Stimulated activated CD4-positive, alpha-beta T cell treated with anti-CD3 and anti-CD28 coated beads, Interleukin-1b, Interleukin-23, amount 100 ng/mL, for 48 hours (primary cell): ENCODE measurements at places on chromosomes 6 and 20.
A peak's percentile ranks its signal among the peaks of the same experiment; 100 is the strongest.

DNA sequence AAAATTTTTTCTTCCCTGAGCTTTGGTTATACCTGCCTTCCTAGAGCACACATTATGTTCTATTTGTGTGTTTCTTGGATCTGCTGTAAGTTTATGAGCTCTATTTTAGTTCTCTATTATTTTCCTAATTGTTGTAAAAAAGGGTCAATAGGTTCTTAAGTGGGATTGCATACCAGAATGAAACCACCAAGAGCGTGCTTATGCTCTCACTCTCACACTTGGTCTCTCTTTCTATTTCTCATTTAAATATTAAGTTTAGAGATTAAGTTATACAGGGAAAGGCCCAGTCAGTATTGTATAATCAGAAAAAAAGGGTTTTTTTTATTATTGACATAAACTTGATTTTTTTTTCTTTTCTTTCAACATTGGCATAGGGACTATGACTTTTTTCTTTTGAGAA, 96.8 kb downstream of the RIMS1 start:
- DNase-seq = no peak

DNA sequence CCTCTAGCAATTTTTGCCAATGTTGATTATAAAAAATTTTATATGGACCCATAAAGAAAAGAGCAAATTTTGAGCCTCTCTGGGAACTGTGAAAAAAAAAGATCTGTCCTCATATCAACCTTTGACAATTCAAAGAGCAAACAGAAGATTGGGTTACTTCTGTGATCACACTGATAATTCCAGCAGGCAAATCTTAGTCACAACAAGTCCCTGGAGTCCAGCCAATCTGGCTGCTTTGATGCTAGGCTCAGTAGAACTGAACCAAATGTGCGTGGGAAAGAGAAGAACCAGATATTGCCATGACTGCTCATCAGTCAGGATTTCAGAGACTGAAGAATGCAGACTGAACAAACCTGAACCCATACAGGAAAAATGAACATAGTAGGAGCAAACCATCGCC, 438.4 kb upstream of the FLRT3 start:
- no peak for DNase-seq

GRCh38 chr6:56168596-56168995, 78.8 kb downstream of the COL21A1 start:
- DNase-seq = no peak

DNA sequence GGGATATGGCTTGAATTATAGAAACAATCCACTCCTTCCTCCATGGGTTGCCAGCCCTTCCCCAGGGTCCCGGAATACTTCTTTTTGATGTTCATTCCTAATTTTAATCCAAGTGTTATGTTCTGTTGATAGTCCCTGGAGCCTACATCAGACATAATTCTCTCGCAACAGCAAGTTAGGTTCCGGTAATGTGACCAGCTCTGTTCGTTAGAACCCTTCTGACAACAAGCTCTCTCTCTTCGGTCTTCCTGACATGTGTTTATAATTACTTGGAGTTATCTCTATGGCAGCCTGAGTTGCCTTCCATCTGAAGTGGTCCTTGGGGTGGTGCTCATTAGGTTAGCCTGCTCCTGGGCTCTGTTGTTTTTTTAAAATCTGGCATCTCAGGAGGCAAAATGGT, 506.9 kb upstream of the JARID2 start:
- no peak for DNase-seq

DNA sequence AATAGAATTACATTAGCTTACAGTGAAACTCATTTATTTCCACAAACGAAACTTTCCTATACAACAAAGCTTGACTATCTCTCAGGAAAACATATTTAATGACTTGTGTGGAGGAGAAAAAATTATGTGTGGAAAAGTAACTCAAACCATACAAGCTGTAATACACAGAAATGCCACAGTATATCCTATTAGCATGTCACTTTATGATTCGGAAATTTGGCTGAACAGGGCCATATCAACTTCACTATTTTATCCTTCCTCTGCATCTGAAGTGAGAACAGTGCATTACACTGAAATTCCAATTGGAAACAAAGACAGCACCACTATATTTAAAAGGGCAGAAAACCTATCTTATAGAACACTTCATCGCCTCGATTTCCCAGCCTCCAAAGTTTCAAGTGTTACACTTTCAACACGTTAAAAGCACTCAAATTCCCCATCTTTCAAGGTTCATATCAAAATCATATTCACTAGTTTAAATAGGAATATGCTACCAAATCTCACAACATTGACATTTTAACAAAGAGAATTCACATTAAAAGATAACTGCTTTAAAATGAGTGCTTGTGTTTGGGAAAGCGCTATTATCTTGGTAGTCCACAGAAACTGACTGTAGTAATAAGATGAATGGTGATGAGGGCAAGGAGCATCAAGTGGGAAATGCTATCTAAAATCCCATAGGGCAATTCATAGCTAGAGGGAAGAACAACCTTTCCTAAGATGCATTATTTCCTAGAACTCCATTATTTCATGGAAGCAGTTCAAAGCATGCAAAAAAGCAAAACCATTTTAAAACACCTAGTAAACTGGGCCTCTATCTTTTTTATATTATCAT, 1.8 kb downstream of the REV3L start:
- no peak for DNase-seq

- no peak for DNase-seq
Observed at GRCh38 chr6:147892476-147892875, 384.0 kb downstream of the SAMD5 start.

DNA sequence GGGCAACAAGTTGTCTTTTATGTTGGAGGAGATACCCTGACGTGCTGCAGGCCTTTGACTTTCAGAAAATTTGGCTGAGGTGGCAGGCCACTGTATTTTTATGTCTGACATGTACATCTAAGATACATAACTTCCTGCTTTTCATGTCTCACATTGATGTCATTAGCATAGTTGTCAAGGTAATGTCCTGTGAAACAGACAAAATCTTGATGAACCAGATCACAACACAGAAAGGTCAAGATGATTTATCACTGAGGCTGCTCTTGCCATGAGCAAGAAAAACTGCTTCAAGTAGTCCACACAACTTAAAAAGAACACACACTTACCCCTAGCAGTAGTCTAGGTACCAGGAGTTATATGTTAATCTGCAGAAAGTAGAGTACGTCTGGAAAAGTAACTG, 50.2 kb upstream of the GNRH2 start:
- no peak for DNase-seq

- no peak for DNase-seq
Observed at GRCh38 chr6:50585441-50586330, 127.6 kb upstream of the TFAP2D start.

DNA sequence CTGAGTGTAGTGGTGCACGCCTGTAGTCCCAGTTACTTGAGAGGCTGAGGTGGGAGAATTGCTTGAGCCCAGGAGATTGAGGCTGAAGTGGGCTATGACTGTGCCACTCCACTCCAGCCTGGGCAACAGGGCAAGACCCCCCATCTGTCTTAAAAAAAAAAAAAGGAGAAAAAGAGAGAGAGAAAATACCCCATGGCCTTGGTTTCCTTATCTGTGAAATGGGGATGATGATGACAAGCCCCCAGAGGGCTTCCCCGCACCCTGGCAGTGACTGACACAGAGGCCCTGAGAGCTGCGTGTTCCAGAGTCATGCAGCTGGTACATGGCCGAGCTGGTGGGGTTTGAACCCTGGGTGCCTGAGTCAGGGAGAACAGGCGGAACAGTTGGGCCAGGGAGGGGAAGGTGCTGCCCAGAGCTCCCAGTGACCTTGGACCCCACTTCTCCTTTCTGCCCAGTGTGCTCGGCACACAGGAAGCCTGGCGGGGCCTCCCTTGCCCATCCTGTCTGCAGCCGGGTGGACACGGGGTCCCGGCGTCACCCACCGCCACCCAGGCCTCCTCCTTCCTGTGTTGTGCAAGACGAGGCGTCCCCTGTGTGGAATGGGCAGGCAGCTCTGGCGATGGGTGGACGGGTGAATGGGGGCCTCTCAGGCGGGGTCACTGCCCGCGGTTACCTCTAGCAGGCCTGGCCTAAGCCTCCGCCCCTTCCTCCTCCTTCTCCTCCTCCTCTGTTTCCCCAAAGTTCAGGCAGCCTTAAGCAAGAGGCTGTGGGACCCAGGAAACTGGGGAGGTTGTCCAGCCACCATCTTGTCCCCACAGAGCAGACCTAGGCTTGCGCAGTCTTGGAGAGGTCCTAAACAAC, 84.2 kb downstream of the CEBPB start:
- no peak for DNase-seq

GRCh38 chr6:71083308-71083820, 126.5 kb upstream of the B3GAT2 start:
- no peak for DNase-seq

- no peak for DNase-seq
Observed at GRCh38 chr6:80767808-80768207, 661.3 kb downstream of the BCKDHB start.

GRCh38 chr6:53336070-53336469, 12.7 kb downstream of the ELOVL5 start:
- DNase-seq = no peak

DNA sequence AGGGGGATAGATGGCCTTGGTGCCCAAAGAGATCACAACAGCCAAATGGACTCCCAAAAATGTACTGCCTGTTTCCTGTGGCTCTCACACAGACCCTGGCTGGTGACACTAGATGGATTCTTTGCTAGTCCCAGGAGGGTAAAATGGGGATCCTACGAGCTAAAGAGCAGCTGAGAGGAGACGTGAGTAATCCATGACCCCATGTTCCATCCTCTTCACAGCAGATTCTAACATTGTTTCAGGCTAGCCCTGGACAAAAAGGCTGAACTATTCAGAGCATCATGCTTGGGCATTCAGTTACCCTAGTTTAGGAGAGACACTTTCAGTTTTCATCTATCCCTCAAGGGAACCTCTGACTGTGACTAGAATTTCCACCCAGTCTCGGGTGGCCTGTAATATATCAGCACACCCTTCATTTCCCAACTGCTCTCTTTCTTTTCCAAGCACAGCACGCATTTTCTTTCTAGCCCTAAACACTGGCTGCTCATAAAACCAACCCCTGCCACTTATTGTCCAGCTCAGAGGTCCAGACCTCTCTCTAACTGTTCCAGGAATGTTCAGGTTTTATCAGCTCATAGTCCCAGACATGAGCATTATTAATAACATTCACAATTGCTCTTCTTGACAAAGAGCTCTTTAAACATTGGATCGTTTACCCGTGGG, 48.5 kb downstream of the SLC22A1 start:
- DNase-seq = no peak

GRCh38 chr6:34065466-34066217, 80.2 kb downstream of the GRM4 start:
- DNase-seq = no peak

GRCh38 chr6:44737829-44738528, 350.5 kb downstream of the CDC5L start:
- DNase-seq = no peak

GRCh38 chr6:26252077-26252472, 112.9 kb upstream of the BTN3A2 start:
- DNase-seq = no peak

GRCh38 chr6:110098511-110099116, 80.9 kb downstream of the WASF1 start:
- no peak for DNase-seq

GRCh38 chr6:148790404-148790803, 43.6 kb downstream of the UST start:
- DNase-seq = no peak

- peak; percentile 71 for DNase-seq
Observed at GRCh38 chr6:455006-455585, 63.5 kb downstream of the IRF4 start.

DNA sequence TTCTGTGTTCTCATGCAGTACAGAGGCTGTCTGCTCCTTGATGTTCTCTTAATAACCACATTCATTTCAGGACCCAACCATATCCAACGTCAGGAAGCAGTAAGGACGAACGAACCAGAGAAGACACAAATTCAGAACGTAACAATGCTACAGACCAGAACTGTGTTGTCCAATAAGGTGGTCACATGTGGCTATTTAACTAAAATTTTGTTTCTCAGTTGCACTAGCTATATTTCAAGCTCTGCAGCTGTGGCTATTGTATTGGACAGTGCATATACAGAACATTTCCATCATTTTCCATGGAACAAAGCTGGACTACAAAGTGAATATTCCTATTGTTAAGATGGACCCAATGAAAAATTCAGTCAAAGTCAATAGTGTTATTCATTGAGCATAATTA, 27.0 kb downstream of the MAP7 start:
- no peak for DNase-seq

DNA sequence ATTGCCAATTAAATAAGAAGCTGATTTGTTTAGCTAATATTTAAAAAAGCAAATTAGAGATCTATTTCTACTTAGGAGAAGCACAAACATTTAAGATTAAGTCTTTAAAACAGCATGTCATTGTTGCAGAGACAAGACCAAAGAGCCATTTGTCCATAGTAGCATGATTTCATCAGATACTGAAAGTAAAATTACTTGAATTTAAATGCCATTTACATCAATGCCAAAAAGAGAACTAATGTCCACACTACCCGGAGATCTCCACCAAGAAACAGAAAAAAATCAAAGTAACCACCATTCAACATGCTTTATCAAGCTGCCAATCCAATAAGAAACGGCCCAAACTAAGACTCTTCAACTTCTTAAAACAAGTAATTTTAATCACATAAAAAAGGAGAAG, 15.7 kb downstream of the AURKA start:
- DNase-seq = no peak

GRCh38 chr20:37407019-37407566, 61.2 kb downstream of the SRC start:
- DNase-seq = no peak

- no peak for DNase-seq
Observed at GRCh38 chr6:118240878-118241528, 307.1 kb upstream of the PLN start.

DNA sequence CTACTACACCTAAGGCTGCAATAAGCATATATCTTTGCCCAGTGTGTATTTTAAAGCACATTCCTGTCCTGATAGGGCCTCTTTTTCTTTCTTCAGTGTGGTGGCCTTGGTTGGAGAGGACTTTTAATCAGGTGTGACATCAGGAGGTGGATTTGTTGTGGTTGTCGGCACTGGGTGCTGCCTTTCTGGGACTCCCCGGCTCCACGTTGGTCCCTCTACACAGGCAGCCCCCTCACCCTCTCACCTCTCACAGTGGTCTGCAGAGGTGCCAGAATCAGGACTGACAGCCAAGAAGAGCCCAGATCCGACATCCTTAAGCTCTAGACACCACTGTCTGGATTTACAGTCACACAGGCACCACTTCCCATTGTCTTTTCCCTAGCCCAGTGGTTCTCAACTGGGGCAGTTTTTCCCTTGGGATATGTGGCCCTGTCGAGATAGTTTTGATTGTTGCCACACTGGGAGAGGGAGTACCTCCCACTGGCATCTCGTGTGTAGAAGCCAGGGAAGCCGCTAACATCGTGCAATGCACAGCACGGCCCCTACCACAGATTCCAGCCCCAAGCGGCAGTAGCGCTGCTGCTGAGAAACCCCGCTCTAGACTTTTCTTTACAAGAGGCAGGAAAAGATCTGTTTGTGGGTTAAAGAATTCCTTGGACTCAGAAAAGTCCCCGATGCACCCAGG, 314.1 kb downstream of the QKI start:
- no peak for DNase-seq

- DNase-seq = no peak
Observed at GRCh38 chr6:112288475-112288874, 34.1 kb upstream of the LAMA4 start.
